NCI-H1694 treated with DMSO at 0.1 percent for 48 hours (cell line): ENCODE measurements at places on chromosomes 2 and 18.

DNA sequence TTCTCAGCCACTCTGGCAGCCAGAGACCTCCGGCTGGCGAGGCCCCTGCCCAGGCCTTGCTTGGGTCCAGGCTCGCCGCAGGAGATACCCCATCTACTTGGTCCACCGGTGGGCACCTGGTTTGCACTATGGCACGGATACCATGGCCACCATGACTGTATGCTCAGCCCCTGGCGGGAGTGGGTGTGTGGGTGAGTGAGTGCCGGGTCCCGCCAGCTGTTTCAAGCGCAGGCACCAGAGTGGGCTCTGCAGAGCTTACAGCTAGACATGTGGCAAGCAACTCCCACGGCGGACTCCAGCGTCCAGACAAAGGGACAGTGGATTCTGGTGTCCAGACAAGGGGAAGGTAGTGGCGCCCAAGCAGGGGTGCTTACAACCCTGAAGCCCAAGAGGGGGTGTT is 1.4 kb downstream of the ATG4B start:
- no peak for DNase-seq

GRCh38 chr18:24914685-24915084 is 437.3 kb downstream of the ZNF521 start:
- DNase-seq: no peak

- peak; percentile 16 for DNase-seq
Observed at GRCh38 chr2:37635504-37636380, 35.7 kb downstream of the CDC42EP3 start.

DNA sequence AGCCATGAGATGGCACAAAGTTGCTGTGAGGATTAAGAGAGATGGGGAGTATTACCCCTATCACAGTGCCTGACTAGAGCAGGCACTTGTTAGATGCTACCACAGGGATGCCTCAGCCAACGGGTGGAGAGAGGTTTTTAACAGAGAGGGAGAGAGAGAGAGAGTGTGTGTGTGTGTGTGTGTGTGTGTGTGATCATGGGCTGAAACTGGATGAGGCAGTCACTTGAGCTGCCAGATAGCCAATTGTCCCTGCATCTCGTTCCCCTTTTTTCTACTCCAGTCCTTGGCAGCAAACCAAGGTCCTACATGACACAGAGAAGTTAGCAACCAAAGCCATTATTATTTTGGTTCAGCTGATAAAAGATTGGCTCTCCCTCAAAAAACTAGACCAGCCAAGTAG is 3.0 kb downstream of the CD8A start:
- DNase-seq: no peak

GRCh38 chr2:64839844-64840243 is 149.4 kb upstream of the SLC1A4 start:
- no peak for DNase-seq

DNA sequence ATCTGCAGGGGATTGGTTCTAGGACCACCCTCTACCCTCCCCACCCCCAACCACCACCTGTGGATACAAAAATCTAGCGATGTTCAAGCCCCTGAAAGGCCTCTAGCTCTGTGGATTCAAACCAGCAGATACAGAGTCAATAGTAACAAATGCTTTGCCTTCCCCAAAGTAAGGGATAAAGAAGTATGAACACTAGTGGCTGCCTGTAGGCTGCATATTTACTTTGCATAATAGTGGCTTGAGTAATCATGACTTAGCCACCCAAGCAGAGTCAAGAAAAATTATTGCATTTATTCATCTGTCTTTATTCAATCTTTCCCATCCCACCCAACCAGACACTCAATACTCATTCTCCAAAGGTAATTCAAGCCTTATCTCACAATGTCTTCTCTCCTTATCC is 43.8 kb downstream of the SOCS6 start:
- DNase-seq: no peak

- no peak for DNase-seq
Observed at GRCh38 chr2:126342457-126342856, 313.5 kb upstream of the GYPC start.

DNA sequence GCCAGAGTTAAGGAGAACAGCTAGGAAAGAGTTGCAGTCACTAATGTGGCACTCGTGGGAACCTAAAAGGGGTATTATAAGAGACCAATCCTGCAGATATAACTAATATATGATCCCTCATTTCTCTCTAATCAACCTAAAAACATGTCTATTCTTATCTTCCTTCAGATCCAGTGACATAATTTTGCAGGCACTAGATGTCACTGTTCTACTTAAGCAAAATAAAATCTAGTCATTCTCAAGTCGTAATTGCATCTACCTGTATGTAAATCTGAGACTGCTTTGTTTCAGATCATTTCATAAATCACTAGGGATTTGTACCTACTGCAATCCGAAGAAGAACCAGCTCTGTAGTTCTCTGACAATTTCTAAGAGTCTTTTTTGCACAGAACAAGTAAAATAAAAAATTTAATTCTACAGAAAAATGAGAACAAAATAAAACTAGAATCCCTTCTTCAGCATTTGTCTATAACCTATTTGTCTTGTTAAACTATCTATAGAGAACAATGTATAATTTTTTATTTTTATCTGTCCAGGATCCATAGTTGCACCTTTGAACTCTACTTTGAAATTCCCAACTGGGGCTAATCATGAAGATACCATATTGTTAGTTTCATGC is 56.5 kb upstream of the ERBB4 start:
- peak; percentile 35 for DNase-seq

DNA sequence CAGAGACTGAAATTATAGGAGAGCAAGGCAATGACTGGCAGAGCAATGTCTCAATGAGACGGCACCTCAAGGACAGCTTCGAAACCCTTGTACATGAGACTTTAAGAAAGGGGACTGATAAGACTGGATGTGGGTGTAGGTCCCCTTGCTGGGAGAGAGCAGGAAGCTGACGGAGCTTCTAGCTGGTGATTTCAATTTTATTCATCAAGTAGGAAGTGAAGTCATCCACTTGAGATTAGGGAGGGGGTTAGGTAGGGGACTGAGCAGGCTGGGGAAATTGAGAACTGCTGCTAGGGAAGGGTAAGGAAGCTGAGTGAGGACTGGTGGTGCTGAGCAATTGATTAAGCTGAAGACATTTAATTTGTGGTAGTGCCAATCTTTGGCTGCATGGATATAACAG is 99.5 kb upstream of the ITGB6 start:
- no peak for DNase-seq
